ENCODE measurements at places on chromosomes 3 and 15. TPM values are rescaled to one million over a fixed set of nuclear protein-coding genes. Genes with fewer than 3 reads are reported as not detected.
A peak's percentile ranks its signal among the peaks of the same experiment; 100 is the strongest.

DNA sequence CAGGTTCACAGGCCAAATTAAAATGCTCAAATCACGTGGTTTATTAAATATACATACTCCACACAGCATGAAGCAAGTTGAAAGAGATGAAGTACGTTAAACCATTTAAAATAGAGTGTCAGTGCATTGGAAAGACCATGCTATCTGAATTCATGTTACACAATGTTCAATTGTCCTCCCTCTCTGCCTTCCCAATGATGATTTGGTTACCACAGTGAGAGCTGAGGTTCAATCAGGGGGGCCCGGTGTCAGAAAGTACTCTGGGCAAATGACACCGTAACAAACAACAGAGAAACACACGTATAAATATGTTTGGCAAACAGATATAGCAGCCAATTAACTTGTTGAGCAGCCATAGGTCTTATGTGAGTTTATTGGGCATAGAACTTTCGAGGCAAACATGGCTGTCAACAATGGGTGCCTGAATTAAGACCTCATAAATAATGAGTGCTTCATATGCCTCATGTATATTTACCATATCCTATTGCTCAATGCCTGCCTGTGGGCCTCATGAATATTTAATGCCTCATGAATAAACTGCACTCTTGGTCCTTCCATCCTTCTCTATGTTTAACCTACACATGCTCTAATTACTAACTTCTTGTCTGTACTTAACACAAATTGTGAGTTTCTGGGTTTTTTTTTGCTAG lies 641.5 kb downstream of the PLOD2 start:
- no peak overlapping the region for H3K4me3 ChIP-seq
- no peak overlapping the region for H3K27ac ChIP-seq
- no peak for DNase-seq
- H3K4me1 ChIP-seq: no peaks in the 10 kb centered on the region
- no peaks in the 10 kb centered on the region for H3K27me3 ChIP-seq

- H3K4me3 ChIP-seq: no peak overlapping the region
- H3K4me1 ChIP-seq: no peaks in the 10 kb centered on the region
- H3K36me3 ChIP-seq: no peaks in the 10 kb centered on the region
- H3K27ac ChIP-seq: no peak overlapping the region
- no peak for DNase-seq
Observed at GRCh38 chr3:27655547-27655946, 66.6 kb downstream of the EOMES start.

DNA sequence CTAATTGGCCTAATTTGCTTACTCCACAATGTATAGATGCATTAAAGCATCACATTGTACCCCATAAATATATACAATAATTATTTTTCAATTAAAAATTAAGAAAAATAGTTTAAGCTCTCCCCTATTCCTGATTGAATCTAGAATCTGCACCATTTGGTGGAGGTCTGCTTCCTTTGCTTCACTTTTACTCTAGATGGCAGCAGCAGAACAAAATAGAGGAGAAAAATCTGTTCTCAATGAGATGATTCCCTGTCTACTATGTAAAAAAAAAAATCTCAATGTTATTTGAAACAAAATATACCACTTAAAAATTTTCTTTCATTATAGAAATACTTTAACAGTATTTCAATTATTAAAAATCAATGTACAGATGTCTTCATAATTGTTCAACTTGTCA lies 109.6 kb upstream of the FXR1 start:
- H3K36me3 ChIP-seq: no peaks in the 10 kb centered on the region
- no peaks in the 10 kb centered on the region for H3K4me1 ChIP-seq
- H3K27me3 ChIP-seq: no peaks in the 10 kb centered on the region
- no peak overlapping the region for H3K27ac ChIP-seq
- no peak for DNase-seq

DNA sequence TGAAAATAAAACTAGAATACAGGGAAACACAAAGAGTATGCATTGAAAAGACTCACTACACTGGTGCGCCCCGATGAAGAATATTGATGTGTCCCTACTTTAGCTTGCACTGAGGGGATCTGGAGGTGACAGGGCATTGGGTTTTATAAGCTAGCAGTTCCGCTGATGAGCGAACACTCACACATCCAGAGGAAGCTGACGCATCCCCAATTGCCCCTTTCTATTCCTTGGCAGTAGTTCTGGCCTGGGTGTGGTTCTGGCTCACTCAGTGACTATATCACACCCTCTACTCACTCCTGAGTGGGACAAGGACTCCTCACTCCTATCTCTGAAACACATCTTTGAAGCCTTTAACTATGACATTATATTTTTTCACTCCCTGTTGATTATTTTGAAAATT lies 71.0 kb downstream of the B3GNT5 start:
- no peak overlapping the region for H3K27ac ChIP-seq
- no peak for DNase-seq
- no peak overlapping the region for H3K4me3 ChIP-seq
- H3K27me3 ChIP-seq: no peaks in the 10 kb centered on the region

DNA sequence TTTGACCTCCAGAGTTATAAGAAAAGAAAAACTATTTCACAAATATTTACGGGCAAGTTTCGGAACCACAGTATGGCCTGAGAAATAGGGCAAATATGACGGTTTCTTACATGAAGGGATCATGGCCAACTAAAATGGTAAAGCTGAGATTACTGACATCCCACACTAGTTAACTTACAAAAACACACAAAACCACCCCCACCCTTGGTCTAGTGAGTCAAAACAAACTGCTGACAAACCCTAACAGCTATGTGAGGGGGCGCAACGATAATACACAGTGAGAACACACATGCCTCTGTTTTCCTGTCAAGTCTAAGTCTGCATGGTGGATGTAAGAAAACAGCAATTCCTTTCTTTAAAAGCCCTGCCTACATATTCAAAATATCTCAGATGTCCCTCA lies 32.3 kb downstream of the CBLB start:
- peaks cover 8% of the 10 kb centered on the region for H3K36me3 ChIP-seq
- peak overlapping the region; percentile 16 for H3K4me3 ChIP-seq
- no peak overlapping the region for H3K27ac ChIP-seq
- H3K4me1 ChIP-seq: peaks cover 46% of the 10 kb centered on the region
- no peak for DNase-seq

GRCh38 chr3:22231061-22231460 lies 480.1 kb upstream of the ZNF385D start:
- H3K27me3 ChIP-seq: no peaks in the 10 kb centered on the region
- H3K4me3 ChIP-seq: no peak overlapping the region
- H3K36me3 ChIP-seq: no peaks in the 10 kb centered on the region
- DNase-seq: no peak
- H3K27ac ChIP-seq: no peak overlapping the region
- H3K4me1 ChIP-seq: no peaks in the 10 kb centered on the region

GRCh38 chr3:21142949-21143348 lies 608.1 kb downstream of the ZNF385D start:
- H3K4me1 ChIP-seq: no peaks in the 10 kb centered on the region
- H3K27me3 ChIP-seq: no peaks in the 10 kb centered on the region
- no peak for DNase-seq
- H3K4me3 ChIP-seq: no peak overlapping the region

DNA sequence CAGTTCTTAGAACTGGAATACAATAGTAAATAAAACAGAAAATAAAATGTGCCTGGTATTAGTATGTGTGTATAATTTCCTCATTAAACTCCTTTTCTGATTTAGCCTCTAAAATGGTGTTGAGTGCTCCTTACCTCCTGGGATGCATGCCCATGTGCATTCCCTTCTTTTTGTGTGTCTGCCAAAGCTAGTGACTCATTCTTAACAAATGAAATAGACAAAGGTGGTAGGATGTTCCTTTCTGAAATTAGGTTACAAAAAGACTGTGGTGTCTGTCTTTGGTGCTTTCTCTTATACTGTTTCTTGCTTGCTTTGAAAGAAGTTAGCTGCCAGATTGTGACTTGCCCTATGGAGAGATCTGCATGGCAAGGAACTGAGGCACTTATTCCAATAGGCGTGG lies 623.7 kb downstream of the GRM7 start:
- H3K27ac ChIP-seq: no peak overlapping the region
- no peak for DNase-seq
- H3K4me3 ChIP-seq: no peak overlapping the region
- no peaks in the 10 kb centered on the region for H3K36me3 ChIP-seq
- no peaks in the 10 kb centered on the region for H3K27me3 ChIP-seq

DNA sequence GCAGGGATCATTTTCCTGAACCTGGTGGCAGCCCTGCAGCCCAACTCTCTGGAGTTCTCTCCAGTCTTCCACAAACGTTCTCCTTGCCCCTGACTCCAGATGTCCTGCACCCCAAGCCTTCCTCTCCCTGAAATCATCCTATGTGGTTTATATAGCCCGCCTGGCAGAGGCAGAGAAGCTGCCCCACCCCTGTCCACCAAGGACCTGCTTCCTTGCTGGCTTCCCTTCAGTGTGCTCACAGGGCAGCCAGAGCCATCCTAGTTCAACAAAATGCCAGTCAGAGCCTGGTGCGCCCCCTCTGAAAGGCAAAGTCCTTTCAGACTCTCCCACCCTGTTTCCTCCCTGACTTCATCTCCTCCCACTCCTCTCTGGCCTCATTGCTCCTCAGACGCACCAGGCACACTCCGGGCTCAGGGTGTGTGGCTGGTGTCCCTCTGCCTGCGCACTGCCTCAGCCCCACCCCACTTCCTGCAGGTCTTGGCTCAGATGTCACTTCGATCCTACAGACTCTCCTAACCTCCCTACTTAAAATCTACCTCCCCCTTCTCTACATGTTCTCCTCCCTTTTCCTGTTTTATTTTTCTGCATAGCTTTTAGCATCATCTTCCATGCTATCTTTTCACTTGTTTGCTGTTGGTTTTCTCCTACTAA lies 5.9 kb downstream of the KBTBD13 start:
- H3K36me3 ChIP-seq: no peaks in the 10 kb centered on the region
- no peaks in the 10 kb centered on the region for H3K27me3 ChIP-seq
- peaks cover 6% of the 10 kb centered on the region for H3K4me1 ChIP-seq
- H3K4me3 ChIP-seq: no peak overlapping the region

GRCh38 chr3:15180042-15180611 lies 25.9 kb upstream of the CAPN7 start:
- no peaks in the 10 kb centered on the region for H3K27me3 ChIP-seq
- H3K36me3 ChIP-seq: no peaks in the 10 kb centered on the region
- H3K4me1 ChIP-seq: peaks cover 4% of the 10 kb centered on the region
- H3K4me3 ChIP-seq: no peak overlapping the region

- peaks cover 5% of the 10 kb centered on the region for H3K4me1 ChIP-seq
- H3K27me3 ChIP-seq: no peaks in the 10 kb centered on the region
- no peak overlapping the region for H3K4me3 ChIP-seq
- H3K36me3 ChIP-seq: no peaks in the 10 kb centered on the region
Observed at GRCh38 chr3:30317561-30317960, 288.8 kb upstream of the TGFBR2 start.

The EFHB gene
- polyA plus RNA-seq: 1.3 TPM

The CHST13 gene
- 0.09 TPM for polyA plus RNA-seq

The GOLGA6D gene
- polyA plus RNA-seq: not detected

The GOLGA8T gene
- polyA plus RNA-seq: not detected

The CPLX3 gene
- 0.60 TPM for polyA plus RNA-seq

The PLA2G4E gene
- polyA plus RNA-seq: not detected

The CEP63 gene
- 9.6 TPM for polyA plus RNA-seq

The GOLGA8Q gene
- polyA plus RNA-seq: 0.89 TPM
